GM13977 (cell line): ENCODE measurements at places on chromosomes 16 and 17.
A peak's percentile ranks its signal among the peaks of the same experiment; 100 is the strongest.

GRCh38 chr17:50423553-50424159, 2.4 kb upstream of the ACSF2 start:
- no peak for DNase-seq

- DNase-seq, result no peak
Observed at GRCh38 chr16:88809676-88810165, 2.0 kb downstream of the APRT start.

GRCh38 chr17:69552986-69553667, 138.6 kb downstream of the MAP2K6 start:
- no peak for DNase-seq

DNA sequence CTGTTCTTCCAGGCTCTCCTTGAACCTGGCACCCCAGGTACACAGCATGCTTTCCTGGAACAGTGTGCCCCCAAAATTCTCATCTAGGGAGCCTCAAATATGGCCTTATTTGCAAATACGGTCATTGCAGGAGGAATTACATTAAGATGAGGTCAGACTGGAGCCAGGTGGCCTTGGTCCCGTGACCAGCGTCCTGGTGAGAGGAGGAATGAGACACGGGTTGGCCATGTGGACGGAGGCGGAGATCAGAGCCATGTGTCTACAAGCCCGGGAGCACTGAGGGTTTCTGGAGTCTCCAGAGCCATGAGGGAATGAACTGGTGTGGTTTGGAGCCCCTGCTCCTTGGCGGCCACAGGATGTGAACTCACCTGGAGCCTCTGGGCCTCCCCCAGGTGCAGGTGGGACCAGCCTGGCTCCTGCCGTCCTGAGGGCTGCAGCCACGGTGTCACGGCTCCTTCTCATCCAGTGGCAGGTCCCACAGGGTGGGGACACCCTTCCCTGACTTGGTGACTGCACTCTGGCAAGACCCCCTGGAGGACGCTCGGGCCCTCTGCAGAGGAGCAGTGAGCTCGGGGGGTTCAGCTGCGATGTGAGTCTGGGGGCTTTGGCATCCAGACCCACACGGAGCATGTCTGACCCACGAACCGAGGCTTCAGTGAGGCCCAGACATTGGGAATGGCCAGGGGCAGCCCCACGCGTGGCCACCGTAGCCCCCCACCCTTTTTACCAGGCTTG, 21.8 kb upstream of the GNG13 start:
- no peak for DNase-seq

- no peak for DNase-seq
Observed at GRCh38 chr17:33981711-33982601, 273.1 kb upstream of the CCL2 start.

GRCh38 chr17:42843358-42843934, 934 bp upstream of the AOC2 start:
- DNase-seq, result peak; percentile 64

GRCh38 chr16:81539009-81539758, 94.6 kb downstream of the CMIP start:
- no peak for DNase-seq

- no peak for DNase-seq
Observed at GRCh38 chr17:4448197-4448980, 14.6 kb downstream of the SPNS3 start.

- DNase-seq, result no peak
Observed at GRCh38 chr17:4262703-4263102, 1.1 kb downstream of the ANKFY1 start.

DNA sequence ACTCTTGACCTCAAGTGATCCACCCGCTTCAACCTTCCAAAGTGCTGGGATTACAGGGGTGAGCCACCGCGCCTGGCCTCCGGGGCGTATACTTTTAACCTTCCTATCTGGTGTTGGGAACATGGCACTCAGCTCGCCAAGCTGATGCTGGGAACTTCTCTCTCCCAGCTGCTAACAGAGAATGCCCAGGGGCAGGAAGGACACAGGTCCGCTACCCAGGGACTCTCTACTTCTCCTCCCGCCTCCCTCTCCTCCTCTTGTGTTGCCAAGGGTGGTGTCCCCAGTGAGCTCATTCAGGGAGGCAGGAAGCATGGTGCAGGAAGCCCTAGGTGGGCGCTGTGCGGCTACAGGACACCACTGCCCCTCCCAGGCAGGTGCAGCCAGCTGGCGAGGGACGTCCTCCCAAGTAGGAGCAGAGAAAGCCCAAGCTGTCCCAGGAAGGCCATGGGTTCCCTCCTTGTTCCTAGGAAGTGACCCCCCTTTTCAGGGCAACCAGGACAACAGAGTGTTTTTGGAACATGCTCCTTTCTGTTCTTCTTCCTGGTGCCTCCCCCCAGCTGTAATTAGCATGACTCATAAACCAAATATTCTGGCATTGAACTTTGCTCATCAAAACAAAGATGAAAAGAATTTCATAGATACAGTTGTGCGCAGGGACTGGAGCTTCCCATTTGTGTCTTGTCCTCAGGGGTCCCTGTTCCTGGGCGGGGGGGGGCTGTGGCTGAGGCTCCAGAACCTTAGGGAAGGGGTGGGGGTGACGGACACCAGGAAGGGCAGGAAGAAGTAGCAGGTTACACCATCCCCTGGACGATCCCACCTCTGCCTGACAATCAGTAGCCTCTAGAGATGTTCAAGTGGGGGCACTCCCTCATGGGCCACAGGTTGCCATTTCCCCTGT, 2.7 kb downstream of the C1QTNF1 start:
- no peak for DNase-seq

- DNase-seq, result no peak
Observed at GRCh38 chr17:64156670-64157069, 26.7 kb upstream of the ERN1 start.

- DNase-seq, result no peak
Observed at GRCh38 chr16:21617607-21618006, 18.2 kb downstream of the METTL9 start.

GRCh38 chr16:69942627-69943170, 8.4 kb upstream of the CLEC18A start:
- DNase-seq, result no peak

DNA sequence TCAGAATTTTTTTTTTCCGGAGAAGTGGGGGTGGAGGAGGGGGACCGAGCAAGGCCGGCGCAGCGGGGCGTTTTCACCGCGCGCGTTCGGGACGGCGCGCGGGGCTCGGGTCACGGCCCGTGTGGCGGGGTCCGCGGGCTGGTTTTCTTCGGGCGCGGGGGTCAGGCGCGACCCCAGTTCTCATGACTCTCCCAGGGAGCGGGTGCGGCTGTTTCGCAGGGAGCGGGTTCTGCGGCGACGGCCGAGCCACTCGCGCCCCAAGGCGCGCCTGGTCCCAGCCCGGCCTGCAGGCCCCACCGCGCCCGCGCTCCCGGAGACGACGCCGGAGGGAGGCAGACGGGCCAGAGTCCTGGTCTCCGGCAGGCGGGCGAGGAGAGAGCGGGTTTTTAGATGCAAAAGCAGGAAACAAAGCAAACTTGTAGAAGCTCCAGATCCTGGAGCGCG, 1.0 kb downstream of the BAHCC1 start:
- no peak for DNase-seq

- DNase-seq, result peak; percentile 65
Observed at GRCh38 chr17:83170571-83171260, 91.3 kb downstream of the METRNL start.

DNA sequence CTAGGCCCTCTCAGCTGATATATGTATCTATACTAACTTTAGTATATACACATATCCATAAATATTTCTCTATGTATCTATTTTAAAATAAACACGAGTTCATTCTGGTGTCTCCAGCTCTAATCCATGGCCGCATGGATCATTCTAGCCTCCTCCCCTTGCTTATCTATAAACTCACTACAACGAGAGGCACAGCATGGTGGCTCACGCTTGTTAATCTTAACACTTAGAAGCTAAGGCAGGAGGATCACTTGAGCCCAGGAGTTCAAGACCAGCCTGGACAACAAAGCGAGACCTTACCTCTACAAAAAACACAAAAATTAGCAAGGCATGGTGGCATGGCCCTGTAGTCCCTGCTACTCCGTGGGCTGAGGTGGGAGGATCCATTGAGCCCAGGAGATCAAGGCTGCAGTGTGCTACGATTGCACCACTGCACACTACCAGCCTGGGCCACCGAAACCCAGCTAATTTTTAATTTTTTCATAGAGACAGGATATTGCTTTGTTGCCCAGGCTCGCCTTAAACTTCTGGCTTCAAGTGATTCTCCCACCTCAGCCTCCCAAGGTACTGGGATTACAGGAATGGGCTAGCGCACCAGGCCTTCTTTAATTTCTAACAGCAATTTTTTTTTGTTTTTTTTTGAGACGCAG, 3.9 kb upstream of the ZNF207 start:
- DNase-seq, result no peak

DNA sequence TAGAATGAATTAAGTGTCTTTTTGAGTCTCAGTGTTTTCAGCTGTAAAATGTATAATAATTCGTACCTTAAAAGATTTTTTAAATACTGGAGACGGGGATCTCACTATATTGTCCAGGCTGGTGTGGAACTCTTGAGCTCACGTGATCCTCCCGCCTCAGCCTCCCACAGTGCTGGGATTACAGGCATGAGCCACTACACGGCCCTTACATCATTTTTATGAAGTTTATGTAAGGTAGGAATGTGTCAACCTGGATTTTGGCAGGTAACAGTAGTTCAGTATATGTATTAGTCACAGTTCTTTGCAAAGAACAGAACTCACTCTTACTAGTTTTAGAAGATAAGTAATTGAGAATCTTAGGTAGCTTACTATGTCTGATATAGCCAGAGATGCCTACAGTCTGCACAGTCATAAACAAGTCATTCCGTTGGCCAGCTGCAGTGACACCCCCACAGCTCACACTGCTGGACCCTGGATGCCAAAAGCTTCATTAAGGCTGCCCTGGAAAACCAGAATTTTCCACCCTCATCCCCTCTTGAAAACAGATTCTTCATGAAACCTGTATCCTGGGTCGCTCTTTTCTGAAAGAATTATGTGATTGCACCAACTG, 583 bp upstream of the COX6A2 start:
- DNase-seq, result no peak

DNA sequence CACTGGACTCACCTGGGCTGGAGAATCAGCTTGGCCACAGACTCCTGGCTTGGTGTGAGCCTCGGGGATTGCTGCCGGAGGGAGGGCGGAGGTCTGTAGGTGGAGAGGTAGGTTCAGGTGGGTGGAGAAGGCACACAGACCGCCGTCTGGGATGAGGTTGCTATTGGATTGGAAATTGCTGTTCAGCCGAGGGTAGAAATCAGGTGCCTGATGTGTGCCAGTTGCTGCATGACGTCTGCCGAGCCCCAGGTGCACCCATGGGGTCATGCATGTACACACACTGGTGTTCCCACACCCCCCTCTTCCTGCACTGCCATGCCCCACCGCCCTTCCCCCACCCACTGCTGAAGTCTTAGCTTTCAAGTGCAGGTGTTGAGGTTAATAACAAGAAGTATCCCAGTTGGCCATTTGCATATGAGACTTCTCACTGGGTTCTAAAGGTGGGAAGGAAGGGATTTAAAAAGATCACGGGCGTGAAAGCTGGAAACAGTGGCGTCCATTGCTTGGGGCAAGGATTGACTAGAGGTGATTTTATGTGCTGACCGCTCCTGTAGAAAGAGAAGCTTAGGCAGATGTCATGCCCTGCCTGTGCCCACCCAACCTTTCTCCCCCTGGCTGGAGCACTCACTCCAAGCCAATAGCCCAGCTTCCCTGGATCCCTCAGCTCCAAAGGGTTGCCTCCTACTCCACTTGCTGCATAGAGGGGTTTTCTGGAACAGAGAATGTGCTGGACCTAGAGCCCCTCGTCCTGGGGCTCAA, 193.6 kb downstream of the CCDC182 start:
- peak; percentile 65 for DNase-seq

- no peak for DNase-seq
Observed at GRCh38 chr17:8742274-8742673, 2.4 kb downstream of the CCDC42 start.

GRCh38 chr16:73057291-73058210, 9.6 kb upstream of the ZFHX3 start:
- DNase-seq, result peak; percentile 78

DNA sequence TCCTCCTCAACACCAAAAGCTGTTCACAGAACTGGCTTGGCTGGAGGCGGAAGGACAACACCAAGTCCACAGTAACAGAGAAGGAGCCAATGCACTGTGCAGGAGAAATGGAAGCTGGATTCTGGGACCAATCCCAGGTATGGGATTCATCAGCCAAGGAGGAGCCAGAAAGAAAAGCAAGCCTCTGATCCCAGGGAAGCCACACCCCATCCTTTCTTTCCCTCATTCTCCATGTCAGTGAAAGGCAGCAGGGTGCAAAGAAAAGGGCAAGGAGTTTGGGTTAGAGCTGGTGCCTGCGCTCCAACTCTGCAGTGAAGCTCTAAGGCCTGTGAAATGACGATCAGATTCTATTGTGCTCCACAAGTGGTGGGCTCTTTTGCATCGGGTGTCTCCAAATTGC, 11.0 kb downstream of the DCAKD start:
- no peak for DNase-seq

DNA sequence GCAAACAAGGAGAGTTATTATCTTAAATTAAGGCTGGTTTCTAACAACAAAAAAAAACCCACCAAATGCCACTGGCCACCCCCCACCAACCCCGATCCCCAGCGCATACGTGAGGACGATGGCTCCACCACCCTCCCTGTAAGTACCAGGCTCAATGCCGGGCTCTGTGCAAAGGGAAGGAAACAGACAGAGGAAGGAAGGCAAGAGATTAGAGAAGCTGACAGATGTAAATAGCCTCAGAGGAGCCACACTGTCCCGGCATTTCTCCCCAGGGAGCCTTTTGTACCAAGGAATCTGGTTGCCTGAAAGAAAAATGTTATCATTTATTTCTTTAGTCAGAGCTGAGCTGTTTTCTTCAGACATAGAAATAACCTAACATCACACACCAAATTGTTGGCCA, 13.1 kb downstream of the SOST start:
- no peak for DNase-seq

DNA sequence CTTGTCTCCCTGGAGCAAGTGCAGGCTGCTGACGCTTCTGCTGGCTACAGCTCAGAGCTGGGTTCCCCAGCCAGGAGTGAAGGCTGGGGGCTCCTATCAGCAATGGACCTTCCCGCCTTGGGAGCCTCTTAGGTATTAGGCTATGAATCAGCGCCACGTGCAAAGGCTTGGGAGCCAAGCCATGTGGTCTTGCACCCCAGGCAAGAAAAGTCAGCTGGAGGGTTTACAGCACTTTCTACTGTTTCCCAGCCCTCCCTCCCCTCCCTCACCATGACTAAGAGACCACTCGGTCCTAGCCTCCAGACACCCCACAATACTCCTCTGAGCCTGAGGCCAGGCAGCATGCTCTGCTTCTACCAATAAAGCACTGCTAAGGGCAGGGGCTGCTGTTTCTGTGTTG, 12.3 kb downstream of the EPX start:
- no peak for DNase-seq

DNA sequence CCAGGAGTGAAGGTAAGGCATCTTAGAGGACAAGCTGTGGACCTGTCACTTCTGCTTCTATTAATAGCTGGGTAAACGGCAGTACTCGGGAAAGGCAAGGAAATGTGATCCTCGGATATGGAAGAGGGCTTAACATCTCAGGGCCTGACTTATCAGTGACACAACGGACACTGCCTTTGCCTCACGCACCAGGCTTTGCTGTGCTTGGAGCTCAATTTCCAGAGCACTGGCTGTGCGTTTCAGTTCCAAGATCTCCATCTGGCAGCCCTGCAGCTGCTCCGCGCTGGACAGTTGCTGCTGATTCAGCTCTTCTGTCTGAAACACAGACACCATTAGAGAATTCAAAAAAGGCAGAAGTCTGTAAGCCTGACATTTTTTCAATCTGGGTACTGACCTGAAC, 3.5 kb downstream of the KRT40 start:
- DNase-seq, result no peak

GRCh38 chr16:10738231-10739077, 5.2 kb upstream of the NUBP1 start:
- DNase-seq, result peak; percentile 69
